ENCODE measurements at places on chromosomes 5 and 9.

DNA sequence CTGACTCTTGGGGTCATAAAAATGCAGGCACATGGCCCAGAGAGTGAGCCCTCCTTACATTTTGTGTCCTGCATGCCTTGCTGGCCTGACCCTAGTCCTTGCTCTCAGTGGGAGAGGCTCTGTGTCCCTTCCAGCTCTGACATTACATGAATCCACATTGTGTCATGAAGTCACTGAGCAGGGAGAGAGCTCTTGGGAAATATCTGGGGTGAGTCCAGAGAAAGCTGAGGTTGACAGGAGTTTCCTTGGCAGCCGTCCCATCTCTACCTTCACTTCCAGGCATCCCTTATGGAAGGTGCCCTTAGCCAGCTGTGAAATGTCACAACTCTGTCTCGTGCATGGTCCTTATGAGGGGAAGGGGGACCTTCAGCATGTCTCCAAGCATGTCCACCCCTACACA, 41.0 kb downstream of the FAT2 start:
- no peak for DNase-seq

GRCh38 chr5:127233590-127233989, 57.0 kb upstream of the MEGF10 start:
- no peak for DNase-seq

GRCh38 chr5:37668524-37669047, 171.3 kb downstream of the GDNF start:
- DNase-seq: peak; percentile 85

DNA sequence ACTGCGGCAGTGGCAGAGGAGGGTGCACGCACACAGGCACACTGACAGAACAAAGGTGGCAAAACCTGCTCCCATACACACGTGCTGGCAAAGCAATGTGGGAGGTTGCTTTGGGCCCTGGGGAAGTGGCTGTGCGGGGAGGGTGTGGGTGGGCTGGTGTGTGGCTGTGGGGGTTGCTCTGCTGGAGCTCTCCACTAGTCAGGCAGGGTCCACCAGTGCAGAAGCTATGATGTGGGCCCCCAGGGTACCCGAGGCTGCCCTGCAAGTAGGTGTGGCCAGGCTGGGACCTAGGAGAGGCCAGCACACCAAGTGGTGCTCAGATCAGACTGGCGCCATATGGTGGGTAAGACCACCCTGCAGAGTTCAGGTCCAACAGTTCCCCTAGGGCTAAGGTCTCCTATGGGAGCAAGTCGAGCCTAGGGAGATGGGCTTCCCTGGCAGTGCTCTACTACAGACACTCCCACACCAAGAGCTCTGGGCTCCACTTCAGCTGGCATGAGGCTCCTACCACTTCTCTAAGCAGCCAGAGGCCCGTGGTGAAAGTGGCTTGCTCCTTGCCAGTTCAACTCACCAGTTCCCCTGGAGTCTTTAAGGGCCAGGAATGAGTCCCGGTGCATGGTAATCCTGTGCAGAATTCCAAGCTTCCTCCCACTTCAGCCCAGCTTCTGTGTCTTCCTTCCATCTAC, 46.2 kb upstream of the IFNE start:
- no peak for DNase-seq

DNA sequence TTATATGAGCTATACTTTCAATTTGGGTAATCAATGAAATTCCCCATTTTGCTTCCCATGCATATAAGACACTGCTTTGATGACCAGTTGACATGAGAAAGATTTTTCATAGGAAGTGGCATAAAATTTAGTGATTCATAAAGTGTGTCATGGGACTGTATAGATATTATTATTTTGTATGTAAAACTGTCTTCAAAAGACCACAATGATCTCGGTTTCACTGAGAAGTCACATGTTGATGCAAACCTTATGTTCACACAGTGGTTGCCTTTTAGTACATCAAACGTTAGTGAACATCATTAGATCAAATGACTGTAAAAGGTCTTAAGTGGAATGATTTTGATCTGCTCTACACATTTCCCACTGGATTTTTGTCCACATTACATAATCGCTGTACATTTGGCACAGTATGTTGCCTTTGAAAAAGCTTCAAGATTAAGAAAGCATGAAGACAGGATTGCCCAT, 349.2 kb upstream of the MEF2C start:
- no peak for DNase-seq

DNA sequence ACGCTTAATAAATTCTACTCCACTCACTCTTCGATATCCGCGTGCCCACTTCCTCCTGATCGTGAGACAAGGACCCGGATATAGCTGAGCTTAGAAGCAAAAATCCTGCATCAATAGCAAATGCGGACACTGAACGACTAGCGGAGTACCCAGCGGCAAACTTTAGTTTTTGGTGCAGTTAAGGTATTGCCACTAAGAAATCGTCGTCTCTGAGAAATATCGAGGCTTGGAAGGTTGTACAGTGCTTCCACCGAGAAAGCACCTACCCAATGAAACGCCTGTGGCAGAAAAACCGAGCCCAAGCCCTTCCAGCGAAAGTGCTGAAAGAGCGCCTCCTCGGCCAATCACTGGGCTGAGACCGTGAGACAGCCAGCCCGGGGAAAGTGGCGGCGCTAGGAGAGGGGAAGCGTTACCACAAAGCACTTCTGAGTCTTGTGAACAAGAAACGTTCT, 32.2 kb downstream of the ANXA2R start:
- no peak for DNase-seq

DNA sequence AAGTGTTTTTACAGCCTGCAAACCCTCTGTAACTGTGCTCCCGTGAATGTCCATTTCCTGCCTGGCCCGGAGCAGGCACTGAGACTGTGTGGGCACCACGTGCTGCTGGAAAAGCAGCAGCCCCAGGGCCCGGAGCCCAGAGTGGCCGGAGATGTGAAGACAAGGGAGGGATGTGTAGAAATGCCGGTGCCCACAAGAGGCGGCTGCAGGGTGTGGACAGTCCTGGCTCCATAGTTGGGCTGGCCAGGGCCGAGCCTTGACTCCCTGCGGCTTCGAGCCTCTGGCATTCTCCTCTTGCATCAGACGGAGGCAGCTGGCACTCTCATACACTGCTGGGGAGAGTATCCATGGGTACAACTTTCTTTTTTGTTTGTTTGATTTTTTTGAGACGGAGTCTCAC, 13.2 kb upstream of the GFPT2 start:
- peak; percentile 21 for DNase-seq

GRCh38 chr5:179060116-179061008, at the start of gene ZNF354C:
Gene ZNF354C, plus strand, starts transcription at chr5:179060373. Its CDS starts 1,696 bp downstream, at chr5:179062069.
- peak; percentile 33 for DNase-seq

DNA sequence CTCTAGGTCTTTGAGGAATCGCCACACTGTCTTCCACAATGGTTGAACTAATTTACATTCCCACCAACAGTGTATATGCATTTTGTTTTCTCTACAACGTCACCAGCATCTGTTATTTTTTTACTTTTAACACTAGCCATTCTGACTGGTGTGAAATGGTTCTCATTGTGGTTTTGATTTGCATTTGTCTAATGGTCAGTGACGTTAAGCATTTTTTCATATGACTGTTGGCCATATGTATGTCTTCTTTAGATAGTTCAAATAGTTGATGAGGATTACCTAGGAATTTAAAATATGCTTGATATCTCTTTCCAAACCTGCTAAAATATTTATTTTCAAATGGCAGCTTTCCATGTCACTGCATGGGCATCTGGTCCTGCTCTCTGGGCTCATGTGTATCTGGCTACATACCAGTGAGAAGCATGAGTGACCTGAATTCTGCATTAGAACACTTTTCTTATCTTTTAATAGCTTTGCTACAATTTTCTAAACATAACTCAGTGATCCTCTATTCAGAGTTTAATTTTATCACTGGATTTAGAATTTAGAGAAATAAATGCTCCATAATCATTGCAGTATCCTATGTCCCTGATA, 95.8 kb upstream of the ADAMTS16 start:
- no peak for DNase-seq

GRCh38 chr5:133744960-133745308, 132.6 kb upstream of the FSTL4 start:
- no peak for DNase-seq

- DNase-seq: peak; percentile 42
Measured at GRCh38 chr5:116272281-116272941, 187.6 kb downstream of the COMMD10 start.

GRCh38 chr5:117425163-117425562, 850.5 kb upstream of the SEMA6A start:
- DNase-seq: no peak

DNA sequence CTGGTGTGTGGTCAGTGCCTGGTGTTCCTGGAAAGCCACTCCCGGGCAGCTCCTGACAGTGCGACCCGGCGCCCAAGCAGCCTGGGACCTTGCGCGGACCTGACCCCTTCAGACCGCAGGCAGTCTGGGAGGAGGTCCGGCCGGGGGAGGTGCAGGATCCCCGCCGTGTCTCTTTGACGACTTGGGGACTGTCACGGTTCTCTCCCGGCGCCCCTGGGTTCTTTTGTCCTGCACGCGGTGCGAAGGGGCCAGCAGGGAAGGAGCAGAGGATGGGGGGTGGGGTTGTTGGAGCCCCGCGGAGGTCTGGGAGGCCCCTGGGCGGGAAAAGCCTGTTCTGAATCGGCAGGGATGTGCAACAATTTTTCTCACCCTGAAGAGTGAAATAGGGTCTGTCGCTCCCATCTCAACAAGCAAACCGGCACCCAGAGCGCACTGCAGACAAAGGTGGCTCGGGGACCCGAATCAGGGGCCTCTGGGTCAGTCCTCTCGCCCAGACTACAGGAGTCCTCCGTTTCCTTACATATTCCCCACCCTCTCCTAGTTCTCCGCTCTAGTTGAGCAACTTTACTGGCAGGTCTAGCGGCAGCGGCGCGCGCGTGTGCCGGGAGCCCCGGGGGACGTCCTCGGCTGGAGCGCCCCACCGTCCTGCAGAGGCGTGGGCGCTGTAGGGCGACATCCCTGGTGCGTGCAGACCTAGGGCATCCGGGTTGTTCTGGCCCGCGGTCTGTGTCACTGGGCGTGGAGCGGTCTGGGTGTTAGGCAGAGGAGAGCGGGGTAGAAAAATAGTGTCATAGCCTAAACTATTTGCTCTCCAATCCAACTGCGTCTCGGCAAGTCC, 1.2 kb downstream of the VCAN start:
- DNase-seq: no peak

GRCh38 chr5:53063176-53063575, 46.4 kb downstream of the MOCS2 start:
- no peak for DNase-seq

DNA sequence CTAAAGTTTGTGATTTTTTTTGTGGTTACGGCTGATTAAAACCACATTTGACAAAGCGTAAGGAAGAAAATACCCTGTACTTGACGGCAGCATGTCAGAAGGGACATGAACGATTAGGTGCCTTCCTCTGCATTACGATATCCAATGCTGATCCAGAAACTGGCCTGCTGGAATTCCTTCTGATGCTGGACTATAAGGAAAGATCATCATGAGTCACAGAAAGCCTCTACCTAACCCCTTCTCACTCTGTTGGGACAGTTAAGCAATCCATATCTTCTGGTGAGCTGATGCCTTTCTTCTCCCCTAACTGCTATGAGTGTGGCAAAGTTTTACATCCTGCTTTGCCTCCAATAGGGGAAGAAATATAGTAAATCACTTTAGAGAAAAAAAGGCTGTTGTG, 78.4 kb upstream of the PAPPA start:
- no peak for DNase-seq

- DNase-seq: no peak
Measured at GRCh38 chr5:178465861-178466288, 124.3 kb downstream of the COL23A1 start.

DNA sequence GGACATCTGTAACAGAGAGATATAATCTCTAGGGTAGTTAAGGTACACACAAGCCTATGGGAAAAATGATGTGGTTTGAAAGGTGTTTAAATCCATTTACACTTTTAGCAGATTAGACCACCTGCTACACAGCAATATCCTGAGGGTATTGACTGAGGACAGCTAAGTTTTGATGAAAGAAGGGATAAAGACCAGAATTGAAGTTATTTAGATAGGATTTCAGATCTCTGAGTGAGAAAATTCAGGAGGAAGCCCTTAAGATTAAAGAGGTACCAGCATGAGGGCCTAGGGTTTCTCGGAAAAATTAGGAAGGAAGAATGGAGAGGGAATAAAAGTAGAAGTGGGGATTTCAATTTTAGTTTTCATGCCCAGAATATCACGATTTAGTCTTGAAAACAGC, 267.3 kb downstream of the COX7C start:
- no peak for DNase-seq

- no peak for DNase-seq
Measured at GRCh38 chr5:127858116-127858784, 155.1 kb downstream of the CCDC192 start.

DNA sequence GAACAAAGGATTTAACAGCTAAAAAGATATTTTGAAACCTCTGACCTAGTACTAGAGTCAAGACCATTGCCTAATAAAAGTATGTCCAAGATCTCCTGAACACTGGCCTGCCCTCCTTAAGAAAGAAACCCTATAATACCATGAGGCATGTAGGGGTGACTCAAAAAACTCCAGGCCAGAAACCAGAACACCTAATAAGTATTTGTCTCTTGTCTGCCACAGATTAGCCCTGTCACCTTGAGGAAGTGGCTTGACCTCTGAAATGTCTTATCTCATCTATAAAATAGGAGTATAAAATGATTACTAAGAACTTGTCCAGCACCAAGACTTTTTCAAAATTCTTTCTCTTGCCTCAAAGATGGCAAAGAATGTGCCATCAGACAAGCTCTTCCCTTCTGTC, 125.5 kb upstream of the RASGRF2 start:
- no peak for DNase-seq

DNA sequence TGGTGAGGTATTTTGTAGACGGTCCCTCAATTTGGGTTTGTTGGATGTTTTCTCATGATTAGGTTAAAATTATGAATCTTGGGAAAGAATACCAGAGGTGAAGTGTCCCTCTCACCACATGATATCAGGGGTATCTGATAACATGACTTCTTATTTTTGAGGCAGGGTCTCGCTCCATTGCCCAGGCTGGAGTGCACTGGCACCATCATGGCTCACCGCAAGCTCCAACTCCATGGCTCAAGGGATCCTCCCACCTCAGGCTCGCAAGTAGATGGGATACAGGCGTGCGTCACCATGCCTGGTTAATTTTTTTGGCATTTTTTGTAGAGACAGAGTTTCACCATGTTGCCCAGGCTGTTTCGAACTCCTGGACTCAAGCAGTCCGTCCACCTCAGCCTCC, 24.1 kb downstream of the SPRY4 start:
- no peak for DNase-seq

DNA sequence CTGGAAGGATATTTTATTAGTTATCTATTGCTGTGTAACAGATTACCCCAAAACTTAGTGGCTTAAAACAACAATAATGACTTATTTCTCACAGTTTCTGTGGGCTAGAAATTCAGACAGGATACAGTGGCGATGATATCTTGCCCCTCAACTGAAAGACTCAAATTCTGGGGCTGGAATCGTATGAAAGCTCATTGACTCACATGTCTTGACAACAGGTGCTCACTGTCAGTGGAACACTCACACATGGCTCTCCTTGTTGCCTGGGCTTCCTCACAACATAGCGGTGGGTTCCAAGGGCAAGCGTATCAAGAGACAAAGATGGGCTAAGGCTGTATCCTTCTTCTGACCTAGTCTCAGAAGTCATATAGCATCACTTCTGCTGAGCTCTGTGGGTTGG, 3.7 kb upstream of the GNPDA1 start:
- DNase-seq: no peak
